ENCODE measurements at places on chromosomes 6 and 20.
A peak's percentile ranks its signal among the peaks of the same experiment; 100 is the strongest.

DNA sequence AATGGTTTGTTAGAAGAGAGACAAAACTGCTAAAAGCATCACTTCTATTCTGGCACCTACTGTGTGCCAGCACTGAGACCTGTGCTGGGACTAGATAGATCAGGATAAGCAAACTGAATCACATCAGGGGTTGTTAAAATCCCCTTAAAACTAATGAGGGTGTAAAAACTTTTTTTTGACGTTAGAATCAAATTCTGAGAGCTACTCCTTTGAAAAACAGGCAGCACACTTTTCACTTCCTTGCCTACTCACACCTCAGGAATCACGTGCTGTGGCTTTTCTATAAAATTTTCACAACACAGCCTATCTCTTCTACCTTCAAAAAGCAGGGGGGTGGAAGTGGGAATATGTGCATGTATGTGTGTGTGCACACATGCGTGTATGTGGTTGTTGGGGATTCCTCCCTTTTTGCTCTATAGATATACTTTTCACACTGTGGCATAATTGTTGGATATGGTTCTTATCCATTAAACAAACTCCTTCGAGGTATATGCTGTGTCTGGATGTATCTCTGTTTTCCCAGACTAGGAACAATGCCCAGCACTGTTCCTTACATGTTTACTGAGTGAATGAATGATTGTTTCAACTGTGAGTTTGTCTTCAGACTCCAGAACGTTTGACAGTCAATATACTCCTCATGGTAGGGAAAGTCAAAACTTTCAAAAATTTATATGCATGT, 105.4 kb downstream of the FYN start:
- DNase-seq, result no peak

GRCh38 chr20:10634683-10635411, 39.0 kb downstream of the JAG1 start:
- no peak for DNase-seq

- no peak for DNase-seq
These were observed 43.5 kb upstream of the PLN start for GRCh38 chr6:118504611-118505010.

- peak; percentile 15 for DNase-seq
These were observed 328.6 kb downstream of the NKAIN2 start for GRCh38 chr6:124132256-124132655.

- DNase-seq, result no peak
These were observed 55.1 kb downstream of the IRF4 start for GRCh38 chr6:446418-447366.

Measured in NCI-H2081 (cell line).